ENCODE measurements at places on chromosomes 1 and 21.

GRCh38 chr1:164625004-164625617 lies 66.1 kb downstream of the PBX1 start:
- DNase-seq, result no peak

GRCh38 chr1:17877316-17877715 lies 122.2 kb downstream of the ACTL8 start:
- DNase-seq, result no peak

GRCh38 chr1:167791281-167792187 lies 69.8 kb downstream of the MPZL1 start:
- no peak for DNase-seq

DNA sequence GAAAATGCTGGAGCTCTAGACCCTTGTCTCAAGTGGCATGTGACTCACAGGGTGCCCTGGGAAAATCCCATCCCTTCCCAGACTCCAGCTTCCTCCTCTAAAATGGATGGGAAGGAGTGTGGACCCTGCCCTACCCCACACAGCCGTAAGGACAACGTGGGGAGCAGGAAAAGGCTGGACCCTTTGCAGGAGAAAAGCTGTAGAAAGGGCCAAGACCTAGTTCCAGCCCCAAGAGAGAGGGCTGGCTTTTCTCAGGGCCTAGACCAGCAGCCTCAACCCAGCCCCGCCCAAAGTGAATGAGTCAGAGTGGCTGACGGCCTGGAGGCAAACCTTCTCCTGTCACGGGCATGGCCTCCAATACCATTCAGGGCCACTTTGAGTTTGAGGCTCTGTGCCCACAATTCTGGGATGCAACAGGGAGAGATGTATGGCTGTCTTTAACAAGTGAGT lies 1.1 kb downstream of the LAMB3 start:
- no peak for DNase-seq

- no peak for DNase-seq
These were observed 51.8 kb upstream of the GFI1 start for GRCh38 chr1:92538413-92539061.

DNA sequence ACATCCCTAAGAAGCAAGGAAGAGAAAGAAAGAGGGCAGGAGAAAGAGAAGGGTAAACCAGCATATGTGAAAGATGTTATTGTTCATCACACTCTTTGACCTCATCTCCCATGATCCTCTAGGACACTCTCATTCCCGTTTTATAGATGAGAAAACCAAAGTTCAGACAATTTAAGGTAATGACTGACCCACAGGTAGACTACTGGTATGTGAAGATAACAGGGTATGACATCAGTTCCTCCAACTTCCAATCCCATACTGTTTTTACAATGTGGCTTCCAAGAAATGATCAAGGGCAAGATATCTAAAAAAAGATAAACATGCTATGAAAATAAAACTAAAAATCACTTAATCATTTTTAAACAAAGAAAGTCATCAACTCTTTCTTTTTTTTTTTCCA lies 95.2 kb upstream of the TNFSF4 start:
- no peak for DNase-seq

DNA sequence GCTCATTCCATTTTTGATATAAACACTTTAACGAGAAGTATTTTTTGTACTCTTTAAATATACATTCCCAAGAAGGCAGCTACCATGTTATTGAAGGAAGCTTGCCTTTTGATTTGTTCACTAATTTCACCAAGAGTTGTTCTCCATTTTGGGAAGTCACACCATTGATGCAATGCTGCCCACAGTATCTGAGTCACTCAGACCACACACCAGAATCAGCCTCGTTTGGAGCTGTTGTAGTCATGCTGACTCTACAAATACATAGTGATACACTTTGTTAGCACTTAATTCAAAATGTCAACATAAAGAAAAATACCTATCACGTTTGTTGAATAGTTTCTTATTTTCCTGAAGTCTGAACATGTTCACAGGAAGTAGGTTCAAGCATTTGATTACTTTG lies 78.7 kb downstream of the PAPPA2 start:
- no peak for DNase-seq

DNA sequence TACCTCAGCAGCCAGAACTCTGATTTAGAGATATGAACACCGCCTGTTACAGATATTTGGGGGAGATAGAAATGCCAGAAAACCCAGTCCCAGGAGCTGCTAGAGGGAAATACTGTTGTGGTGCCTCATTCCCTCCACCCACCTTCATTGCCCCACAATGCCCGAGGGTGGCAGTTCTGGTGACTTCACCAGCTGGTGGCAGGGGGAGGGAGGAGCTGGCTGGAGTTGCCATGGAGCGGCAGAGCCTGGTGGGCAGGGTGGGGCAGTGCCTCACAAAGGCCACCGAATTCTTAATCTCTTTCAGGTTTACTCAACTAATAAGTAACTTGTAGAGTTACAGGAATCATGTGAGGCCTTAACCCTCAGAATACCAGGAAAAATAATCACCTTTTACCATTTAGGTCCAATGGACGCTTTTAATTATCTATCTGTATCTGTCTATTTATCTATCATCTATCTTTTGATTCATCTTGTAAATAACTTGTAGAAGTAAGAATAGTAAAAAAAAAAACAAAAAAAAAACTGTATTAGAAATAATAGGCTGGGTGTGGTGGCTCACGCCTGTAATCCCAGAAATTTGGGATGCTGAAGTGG lies 11.7 kb upstream of the S100A11 start:
- peak; percentile 66 for DNase-seq

DNA sequence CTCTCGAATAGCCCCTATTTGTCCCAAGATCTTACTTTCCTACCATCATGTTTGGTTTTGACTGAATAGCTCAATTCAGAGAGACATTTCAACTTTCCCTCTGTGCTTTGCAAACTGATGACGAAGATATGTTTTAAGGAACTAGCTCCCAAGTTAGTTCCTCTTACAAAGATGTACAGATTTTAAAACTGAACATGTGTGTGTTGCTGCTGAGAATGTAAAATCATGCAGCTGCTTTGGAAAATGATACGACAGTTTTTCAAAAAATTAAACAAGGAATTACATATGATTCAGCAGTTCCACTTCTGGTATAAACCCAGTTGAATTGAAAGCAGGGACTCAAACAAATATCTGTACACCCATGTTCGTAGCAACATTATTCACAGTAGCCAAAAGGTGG lies 33.6 kb downstream of the KIF26B start:
- DNase-seq, result no peak

GRCh38 chr1:228060458-228061190 lies 21.9 kb upstream of the ARF1 start:
- DNase-seq, result no peak

- no peak for DNase-seq
These were observed 122.0 kb upstream of the ADGRL2 start for GRCh38 chr1:81678779-81679178.

DNA sequence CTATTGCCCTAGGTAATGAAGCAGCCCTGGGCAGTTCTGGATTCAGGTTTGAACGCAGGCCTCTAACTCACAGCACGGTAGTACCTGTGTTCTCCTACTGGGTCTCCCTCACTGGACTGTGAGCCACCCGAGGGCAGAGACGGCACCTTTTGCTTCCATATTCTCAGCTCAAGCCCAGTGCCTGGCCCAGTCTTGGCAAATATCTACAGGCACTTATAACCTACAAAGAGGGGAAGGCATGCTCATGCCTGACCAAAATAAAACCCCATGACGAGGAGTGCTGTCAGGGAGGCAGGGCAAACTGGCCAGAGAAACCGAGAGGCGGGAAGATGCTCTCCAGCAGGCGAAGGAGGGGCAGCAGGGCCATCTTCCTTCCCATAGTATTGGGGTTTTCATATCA lies 91.1 kb downstream of the DDX20 start:
- DNase-seq, result no peak

DNA sequence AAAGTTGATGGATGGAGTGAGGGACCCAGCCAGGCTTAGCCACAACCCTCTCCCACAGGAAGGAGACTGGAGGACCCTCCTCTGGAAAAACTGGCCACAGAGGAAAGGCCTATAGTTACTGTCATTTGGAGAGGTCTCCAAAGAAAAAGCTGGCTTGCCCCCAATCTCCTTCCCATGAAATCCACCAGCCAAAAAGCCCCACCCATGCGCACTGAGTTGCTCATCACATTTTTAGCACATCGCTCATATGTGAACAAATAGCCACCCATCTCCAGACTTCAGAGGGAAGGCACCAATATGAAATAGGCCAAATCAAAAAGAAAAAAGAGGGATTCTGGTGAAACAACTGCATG lies 36.9 kb upstream of the QSOX1 start:
- DNase-seq, result no peak

GRCh38 chr1:18879791-18880309 lies 20.4 kb upstream of the TAS1R2 start:
- no peak for DNase-seq

GRCh38 chr1:41852091-41852490 lies 66.6 kb downstream of the HIVEP3 start:
- no peak for DNase-seq

- no peak for DNase-seq
These were observed 9.1 kb upstream of the MTFR1L start for GRCh38 chr1:25810341-25811299.

DNA sequence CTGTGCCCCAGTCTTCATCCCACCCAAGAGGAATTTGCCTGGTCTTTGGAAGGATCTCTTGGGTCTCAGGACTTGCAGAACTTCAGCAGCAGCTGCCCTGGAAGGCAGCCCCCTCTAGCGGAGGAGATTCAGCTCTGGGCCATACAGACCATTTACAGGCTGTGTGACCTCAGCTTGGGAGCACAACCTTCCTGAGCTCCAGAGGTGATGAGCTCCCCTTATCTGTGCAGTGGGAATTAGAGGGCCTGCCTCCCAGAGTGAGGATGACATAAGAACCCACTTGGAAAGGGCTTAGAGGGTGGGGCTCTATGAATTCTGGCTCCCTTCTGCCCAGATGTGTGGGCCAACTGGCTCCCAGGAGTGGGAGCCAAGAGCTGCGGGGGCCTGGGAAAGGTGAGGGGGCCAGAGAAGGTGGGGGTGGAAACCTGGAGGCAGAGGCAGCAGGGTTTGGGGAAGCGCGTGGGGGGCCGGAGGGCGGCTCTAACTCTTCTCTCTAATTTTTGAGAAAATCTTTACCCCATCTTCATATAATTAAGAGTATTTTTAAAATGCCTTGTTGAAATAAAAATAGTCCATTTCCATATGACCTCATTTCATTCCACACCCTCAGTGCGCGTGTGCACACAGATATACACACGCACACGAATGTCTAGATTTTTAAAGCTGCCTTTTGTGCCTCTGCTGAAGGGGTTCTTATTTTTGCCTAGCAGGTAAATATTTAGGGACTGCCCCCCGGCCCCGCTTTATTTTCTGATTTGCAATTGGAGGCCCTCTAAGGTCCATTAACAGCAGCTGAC lies 21.5 kb downstream of the EPHB2 start:
- DNase-seq, result no peak

DNA sequence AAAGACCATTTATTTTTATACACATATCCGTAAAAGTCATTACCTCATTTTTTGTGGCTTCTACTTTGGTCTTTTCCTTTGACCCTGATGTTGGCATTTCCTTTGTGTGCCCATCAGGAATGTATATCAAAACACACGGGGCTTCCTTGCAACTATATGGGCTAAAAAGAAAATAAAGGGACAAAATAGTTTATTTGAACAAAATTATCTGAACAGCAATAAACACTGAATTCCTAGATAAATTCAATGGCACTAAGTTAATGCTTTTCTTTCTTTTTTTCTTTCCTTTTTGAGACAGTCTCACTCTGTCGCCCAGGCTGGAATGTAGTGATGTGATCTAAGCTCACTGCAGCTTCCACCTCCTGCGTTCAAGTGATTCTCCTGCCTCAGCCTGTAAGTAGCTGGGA lies 45.2 kb downstream of the EPRS1 start:
- DNase-seq, result no peak

DNA sequence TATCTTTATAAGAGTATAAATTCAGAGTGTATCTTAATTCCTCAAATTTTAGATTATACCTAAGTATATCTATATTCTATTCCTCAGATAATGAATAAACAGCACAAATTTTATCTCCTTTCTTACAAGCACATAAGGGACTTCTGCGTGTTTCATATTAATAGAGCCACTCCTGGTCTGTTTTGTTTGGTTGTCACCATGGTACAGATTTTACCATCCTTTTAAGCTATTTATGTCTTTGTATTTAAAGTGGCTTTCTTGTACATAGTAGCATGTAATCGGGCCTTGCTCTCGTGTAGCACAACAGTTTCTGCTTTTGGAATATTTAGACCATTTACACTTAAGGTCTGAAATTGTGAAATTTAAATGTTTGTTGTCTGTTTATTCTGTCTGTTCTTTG lies 52.6 kb upstream of the SLC35A3 start:
- no peak for DNase-seq

GRCh38 chr1:227315629-227316346 lies 2.5 kb downstream of the CDC42BPA start:
- DNase-seq, result no peak

All from NCI-H748 treated with DMSO at 0.1 percent for 48 hours (cell line).